ENCODE measurements at places on chromosomes 6 and 20.

- DNase-seq: no peak
Measured at GRCh38 chr6:125469915-125470314, 168.1 kb upstream of the HDDC2 start.

GRCh38 chr20:60191014-60191413 lies 232.8 kb downstream of the CDH26 start:
- DNase-seq: no peak

GRCh38 chr6:14371530-14371929 lies 254.0 kb downstream of the CD83 start:
- DNase-seq: no peak

DNA sequence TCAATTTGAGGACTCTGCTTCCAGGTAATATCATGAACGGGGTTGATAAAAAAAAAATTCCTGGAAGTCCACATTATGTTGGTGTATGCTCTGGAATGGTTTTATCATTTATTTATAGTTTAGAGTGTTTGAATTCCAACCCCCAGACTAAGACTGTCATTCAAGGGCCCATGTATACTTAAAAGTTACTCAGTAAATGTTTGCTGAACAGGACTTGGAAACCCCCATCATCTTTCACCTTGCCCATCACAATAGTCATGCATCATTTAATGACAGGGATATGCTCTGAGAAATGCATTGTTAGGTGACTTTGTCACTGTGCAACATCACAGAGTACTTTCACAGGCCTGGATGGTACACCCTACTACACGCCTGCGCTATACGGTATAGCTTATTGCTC lies 104.8 kb downstream of the ATXN1 start:
- no peak for DNase-seq

- no peak for DNase-seq
Measured at GRCh38 chr6:19864285-19864684, 27.1 kb downstream of the ID4 start.

DNA sequence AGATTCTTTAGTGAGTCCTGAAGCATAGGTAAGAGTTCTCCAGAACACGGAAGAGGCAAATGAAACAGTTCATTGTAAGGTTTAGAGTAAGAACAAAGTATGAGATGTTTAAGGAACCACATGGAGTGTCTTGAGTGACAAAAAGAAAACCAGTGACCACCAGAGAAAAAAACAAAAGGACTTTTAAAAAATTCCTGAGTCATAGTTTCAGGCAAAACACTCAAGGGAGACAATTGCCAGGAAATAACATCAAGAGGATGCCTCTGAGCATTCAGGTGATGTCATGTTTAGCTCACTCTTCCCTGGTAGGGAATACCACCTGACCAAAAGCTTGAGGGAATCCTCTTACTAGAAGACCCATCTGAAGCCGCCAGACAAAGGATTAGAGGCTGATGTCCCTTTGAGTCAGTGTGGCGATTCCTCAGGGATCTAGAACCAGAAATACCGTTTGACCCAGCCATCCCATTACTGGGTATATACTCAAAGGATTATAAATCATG lies 110.3 kb downstream of the COL19A1 start:
- no peak for DNase-seq

DNA sequence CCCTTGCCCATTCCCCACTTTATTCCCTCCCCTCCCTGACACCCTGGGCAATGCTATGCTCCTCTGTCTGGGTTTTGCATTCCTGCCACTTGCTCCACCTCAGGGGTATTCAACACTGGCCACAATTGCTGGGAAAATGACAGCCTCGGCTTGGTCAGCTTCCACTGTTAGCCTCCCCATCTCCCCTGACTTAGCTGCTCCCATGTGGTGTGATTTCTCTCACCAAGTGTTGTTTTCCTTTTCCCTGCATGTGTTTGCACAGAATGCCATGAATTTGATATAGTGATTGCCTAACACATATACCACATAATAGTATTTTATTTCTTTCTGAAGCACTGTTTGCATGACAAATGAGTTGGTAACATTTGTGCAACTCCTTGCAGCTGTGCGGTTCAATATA lies 1.4 kb upstream of the LEMD2 start:
- DNase-seq: no peak

DNA sequence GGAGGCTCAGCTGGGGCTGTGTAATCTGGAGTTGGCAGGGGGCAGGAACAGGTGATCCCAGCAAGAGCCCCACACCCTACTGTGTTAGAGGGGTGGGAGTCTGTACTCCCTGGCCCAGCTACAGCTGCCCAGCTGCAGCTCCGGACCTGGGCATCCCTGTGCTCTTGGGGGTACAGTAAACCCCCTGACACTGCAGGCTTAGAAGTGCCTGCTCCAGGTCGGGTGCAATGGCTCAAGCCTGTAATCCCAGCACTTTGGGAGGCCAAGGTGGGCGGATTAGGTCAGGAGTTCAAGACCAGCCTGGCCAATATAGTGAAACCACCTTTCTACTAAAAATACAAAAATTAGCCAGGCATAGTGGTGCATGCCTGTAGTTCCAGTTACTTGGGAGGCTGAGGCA lies 1228.6 kb upstream of the EYS start:
- DNase-seq: no peak

DNA sequence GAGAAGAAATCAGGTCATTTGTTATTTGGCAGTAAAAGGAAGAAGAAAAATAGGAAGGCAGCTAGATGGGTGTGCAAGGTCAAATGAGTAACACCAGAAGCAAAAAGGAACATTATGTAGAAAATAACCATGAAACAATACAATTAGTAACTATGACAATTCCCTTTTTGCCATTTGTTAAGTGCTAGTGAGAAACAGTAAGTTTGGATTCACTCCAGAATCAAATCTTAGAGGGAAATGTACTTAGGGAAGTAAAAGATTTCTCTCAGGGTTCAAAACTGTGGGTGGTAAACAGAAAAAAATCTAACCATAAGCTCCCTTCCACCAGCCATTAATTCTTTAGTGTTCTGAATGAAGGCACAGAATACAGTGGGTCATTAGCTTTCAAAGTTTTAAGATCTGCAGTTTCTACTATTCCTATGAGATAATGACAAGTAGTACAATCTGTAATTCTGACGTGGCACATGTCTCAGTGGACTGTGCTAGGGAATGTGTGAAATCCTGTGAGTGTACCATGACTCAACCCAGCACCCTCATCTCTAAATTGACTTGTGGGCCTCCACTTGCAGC lies 17.1 kb downstream of the REPS1 start:
- no peak for DNase-seq

DNA sequence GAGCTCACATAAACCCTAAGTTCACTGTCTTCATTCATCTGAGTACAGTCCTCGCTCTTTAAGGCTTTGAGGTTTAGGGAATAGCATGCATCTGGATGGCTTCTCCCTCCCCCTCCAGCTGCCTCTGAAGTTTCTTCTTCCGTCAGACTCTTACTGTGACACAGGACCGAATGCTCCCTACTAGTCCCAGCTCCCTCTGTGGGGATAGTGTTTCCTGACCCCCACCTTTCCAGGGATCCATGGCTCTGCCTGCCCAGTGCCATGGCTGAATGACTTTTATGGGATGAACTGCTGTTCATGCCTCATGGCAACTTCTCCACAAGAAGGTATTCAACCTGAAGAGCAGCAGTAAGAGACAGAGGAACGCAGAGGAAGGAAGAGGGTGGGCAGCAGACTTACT lies 79.8 kb upstream of the EMILIN3 start:
- DNase-seq: no peak

GRCh38 chr6:3272911-3273547 lies 14.3 kb downstream of the PSMG4 start:
- no peak for DNase-seq
